ENCODE measurements at places on chromosomes 16 and 17. TPM values are rescaled to one million over a fixed set of nuclear protein-coding genes. Genes with fewer than 3 reads are reported as not detected.

The CCDC200 gene
- not detected for total RNA-seq

The CHRNE gene
- total RNA-seq: 0.14 TPM

The ZNF469 gene
- 4.6 TPM for total RNA-seq

The SLC9A5 gene
- 0.85 TPM for total RNA-seq

The KRT33A gene
- total RNA-seq: not detected

The NPIPB9 gene
- total RNA-seq: 0.71 TPM

The ARL16 gene
- 25.5 TPM for total RNA-seq

The ACSM3 gene
- total RNA-seq: 0.83 TPM

The KRTAP9-2 gene
- total RNA-seq: not detected

The TBX2 gene
- total RNA-seq: 13.6 TPM

The SLFN12 gene
- total RNA-seq: 19.6 TPM

The KRTAP4-5 gene
- not detected for total RNA-seq

The MYO15B gene
- total RNA-seq: 3.9 TPM

The MT4 gene
- total RNA-seq: not detected

The NAA38 gene
- total RNA-seq: 113 TPM

The SLC2A4 gene
- total RNA-seq: 0.28 TPM

The PRR14 gene
- total RNA-seq: 3.4 TPM

The ZG16 gene
- not detected for total RNA-seq

The TMEM204 gene
- 14.1 TPM for total RNA-seq

The TIMM22 gene
- 13.4 TPM for total RNA-seq

The BAHCC1 gene
- total RNA-seq: 3.1 TPM

The ACSF3 gene
- 24.7 TPM for total RNA-seq

The C16orf95 gene
- 3.4 TPM for total RNA-seq

The DYNLRB2 gene
- not detected for total RNA-seq

The CCDC92B gene
- total RNA-seq: not detected

The PKD1 gene
- total RNA-seq: 91.0 TPM

The RND2 gene
- total RNA-seq: 1.00 TPM
